ENCODE measurements at places on chromosomes 5 and 9.

- no peak for DNase-seq
These were observed 820.0 kb upstream of the SEMA6A start for GRCh38 chr5:117394506-117395157.

GRCh38 chr9:18046068-18046467 is 427.9 kb upstream of the ADAMTSL1 start:
- DNase-seq = no peak

- no peak for DNase-seq
These were observed 35.8 kb downstream of the PPARGC1B start for GRCh38 chr5:149765932-149766331.

GRCh38 chr9:87886210-87886932 is 3.7 kb downstream of the SPATA31E1 start:
- no peak for DNase-seq

DNA sequence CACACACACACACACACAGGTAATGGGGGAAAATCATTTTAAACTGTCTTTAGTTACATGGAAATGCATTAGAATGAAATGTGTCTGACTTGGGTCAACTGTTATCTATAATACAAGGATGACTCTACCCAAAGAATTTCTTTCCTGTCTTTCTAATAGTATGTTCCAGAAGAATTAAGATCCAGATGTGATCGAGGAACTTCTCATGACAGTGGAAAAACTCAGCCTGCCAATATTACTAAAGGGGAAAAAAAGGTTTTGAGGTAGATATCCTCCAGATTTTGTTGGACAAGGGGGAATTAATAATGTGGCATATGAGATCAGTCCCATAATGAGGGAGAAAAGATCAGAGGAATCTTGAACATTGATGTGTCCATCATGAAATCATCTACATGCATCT is 190.6 kb upstream of the MAP3K1 start:
- DNase-seq = no peak

DNA sequence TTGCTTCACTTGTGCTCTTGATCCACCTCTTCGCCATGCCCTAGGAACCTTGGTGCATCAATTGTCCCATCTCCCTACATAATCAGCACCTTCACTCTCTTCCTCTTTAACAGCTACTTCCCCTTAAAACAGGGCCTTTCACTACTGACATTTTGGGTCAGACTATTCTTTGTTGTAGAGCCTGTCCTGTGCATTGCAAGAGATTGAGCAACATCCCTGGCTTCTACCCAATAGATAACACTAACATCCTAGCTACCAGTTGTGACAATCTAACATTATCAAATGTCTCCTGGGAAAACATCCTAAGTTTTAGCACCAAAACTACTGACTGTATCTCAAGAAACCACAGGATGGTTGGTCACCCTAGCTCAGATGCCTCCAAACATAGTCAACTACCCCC is 854.3 kb upstream of the DMAC1 start:
- no peak for DNase-seq

DNA sequence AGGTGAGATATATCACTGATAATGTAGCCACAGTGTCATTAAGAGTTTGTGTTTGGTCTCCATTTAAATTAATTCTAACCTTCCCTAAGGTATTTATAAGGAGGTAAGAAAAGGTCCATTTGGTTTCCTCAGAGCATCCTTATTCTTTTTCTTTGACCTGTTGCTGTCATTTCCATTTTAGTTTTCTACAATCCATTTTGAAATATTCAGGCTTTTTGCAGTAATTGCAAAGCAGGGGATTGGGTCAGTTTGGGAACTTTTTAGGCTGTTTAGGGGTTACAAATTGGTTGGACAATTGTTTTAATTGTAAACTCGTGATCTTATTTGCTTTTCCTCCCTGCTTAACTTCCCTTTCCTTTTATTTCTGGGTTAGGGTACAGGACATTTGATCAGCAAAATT is 42.6 kb upstream of the PDZD2 start:
- no peak for DNase-seq

GRCh38 chr9:95496687-95497086 is 20.1 kb downstream of the PTCH1 start:
- DNase-seq = no peak

DNA sequence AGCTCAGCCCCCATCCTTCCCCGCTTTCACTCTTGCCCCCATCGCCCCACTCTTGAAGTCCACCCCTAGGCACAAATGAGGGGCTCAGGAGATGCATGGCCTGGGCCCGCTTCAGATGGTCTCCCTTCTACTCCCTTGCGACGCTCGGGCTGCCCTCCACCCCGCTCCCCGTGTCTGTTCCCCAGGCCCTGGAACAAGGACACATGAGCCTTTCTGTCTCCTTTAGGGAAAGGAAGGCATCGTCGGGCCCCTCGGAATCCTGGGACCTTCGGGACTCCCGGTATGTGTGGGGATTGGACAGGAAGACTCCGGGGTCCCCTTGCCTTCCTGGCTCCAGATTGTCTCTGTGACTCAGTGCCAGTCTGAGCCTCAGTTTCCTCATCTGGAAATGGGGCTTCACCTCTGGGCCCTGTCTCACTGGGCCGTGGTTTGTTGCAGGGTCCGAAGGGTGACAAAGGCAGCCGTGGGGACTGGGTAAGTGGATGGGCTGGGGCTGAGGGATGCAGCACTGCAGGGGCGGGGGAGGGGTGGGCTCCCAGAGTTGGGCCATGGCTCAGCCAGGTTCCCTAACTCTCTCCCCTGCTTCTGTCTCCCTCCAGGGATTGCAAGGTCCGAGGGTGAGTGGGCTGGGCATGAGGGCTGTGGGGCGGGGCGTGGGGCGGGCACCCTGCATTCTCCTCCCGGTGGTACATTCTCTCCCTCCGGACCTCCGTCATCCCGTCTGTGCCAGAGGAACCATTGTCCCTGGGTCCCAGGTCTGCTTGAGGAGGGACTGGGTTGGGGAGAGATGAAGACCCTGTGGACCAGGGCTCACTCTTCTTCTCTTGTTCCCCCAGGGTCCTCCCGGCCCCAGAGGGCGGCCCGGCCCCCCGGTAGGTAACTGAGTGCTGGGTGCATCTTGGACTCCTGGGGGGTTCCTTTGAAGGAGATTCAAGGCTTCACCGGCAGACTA is 21.8 kb upstream of the ORM1 start:
- no peak for DNase-seq

GRCh38 chr9:23811633-23812032 is 14.4 kb downstream of the ELAVL2 start:
- DNase-seq = no peak

GRCh38 chr5:132103969-132104391 is 30.4 kb downstream of the CSF2 start:
- DNase-seq = no peak

GRCh38 chr5:124724357-124725039 is 21.9 kb downstream of the ZNF608 start:
- DNase-seq = no peak

- no peak for DNase-seq
These were observed 120.1 kb downstream of the WNK2 start for GRCh38 chr9:93303806-93304573.

DNA sequence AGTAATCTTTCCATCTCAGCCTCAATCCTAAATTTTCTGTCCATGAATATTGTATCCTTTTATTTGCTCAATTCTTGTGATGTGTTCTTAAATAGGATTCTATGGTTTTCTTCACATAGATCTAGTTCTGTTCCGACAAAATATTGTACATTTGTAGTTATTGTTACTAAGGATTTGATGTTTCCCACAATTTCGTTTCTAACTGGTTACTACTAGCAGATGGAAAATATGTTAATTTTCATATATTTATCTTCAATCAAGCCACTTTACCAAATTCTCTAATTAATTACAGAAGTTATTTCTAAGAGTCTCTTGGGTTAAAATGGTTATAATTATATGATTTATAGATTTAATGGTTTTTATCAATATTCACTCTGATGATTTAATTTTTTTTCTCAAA is 60.3 kb downstream of the SEC61B start:
- DNase-seq = no peak

DNA sequence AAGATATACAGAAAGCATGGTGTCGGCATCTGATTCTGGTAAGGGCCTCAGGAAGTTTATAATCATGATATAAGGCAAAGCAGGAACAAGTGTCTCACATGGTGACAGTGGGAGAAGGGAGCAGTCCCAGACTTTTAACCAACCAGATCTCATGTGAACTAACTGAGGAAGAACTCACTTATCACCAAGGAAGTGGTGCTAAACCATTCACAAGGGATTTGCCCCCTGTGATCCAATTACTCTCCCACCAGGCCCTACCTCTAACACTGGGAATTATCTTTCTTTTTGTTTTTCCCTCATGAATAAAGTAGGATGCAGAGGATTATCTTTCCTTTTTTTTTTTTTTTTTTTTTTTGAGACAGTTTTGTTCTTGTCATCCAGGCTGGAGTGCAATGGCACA is 123.4 kb upstream of the LRRTM2 start:
- no peak for DNase-seq
